ENCODE measurements at places on chromosomes 2 and 18.

DNA sequence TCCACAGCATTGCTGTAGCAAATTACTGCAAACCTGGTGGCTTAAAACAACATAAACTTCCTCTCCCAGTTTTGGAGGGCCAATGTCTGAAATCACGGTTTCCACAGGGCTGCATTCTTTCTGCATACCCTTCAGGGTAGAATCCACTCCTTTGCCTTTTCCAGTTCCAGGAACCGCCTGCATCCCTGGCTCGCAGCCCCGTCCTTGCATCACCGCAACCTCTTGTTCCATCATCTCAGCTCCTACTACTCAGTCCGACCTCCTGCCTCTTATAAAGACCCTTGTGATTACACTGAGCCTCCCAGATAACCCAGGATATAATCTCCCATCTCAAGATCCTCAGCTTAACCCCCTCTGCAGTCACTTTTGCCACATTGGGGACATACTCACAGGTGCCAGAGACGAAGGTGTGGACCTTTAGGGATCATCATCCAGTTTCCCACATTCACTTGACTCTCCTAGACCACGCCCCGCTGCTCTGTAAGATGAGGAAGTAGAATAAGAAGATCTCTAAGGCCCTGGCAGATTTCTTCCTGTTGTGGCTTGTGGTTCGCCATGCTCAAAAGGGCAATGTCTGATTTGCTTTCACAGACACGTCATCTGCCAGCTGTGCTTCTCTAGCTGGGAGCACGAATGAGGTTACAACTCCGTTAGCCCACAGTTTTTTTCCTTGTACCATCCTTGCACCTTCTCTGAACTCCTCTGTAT, 103.6 kb upstream of the AGAP1 start:
- no peak overlapping the region for H3K27ac ChIP-seq
- peak; percentile 37 for DNase-seq
- H3K4me3 ChIP-seq = no peak overlapping the region

- H3K4me3 ChIP-seq = no peak overlapping the region
- DNase-seq = no peak
- no peaks in the 10 kb centered on the region for H3K27me3 ChIP-seq
- no peaks in the 10 kb centered on the region for H3K36me3 ChIP-seq
These were observed 211.6 kb downstream of the PTH2R start for GRCh38 chr2:208618220-208618619.

DNA sequence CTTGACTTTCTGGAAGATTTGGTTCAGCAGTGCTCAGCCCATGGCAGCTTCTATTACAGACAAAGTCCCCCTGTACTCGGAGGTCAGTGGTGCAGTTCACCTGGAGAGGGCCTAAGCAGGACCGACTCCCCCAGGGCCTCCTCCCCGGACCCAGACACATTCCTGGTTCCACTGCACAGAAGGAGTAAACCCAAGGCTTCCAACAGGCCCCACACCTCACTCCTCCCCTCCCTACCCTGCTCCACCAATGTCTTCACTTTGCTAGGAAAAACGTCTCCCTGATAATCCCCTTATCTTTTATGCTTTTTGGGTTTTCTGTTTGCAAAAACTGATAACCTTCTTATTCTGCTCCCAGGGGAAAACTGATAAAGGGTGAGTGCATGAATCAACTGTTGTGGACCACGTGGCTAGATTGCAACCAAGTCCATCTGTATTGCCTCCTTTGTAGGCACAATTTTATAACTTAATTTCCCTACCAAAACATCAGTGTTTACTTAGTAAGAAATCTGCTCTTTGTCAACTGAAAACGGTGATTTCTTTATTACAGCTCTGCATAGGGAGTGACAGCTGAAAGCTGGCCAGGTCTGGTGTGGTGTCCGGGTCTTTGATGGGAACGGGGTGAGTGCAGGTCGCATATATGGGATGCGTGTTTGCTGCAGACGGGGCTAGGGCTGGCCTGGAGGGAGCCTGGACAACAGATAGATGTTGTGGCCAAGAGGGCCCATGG, 202.5 kb downstream of the GLI2 start:
- peaks cover 2% of the 10 kb centered on the region for H3K4me1 ChIP-seq
- no peak overlapping the region for H3K4me3 ChIP-seq
- no peaks in the 10 kb centered on the region for H3K36me3 ChIP-seq
- H3K27me3 ChIP-seq = no peaks in the 10 kb centered on the region
- DNase-seq = no peak
- H3K27ac ChIP-seq = no peak overlapping the region

DNA sequence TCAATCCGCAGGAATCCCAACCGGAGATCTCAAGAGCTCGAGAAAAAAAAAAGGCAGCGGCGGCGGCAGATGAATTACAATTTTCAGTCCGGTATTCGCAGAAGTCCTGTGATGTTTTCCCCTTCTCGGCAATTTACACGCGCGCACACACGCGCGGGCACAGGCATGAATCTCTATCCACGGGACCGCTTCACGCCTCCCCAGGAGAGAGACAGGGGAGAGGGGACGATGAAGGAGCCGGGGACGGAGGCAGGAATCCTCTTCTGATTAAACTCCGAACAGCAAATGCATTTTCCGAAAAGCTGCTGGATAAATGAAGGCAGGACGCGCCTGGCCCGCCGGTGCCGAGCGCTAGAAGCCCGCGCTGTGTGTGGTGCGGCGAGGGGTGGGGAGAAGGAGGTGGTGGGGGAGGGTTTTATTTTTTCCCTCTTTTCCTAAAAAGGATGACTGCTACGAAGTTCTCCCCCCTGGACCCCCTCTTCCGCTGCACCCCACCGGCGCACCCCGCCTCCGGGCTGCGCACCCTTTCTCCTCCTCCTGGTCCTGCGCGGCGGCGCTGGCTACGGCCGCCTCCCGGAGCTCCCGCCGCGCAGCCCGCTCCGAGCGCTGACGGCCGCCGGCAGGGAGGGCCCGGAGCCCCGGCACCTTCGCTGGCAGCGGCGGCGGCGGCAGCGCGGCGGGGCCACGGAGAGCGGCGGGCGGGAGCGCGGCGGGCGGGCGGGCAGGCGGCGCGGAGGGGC, at the start of gene BCL2:
BCL2 (minus strand) TSS at position 387 of the 740 bp plus-strand sequence.
- H3K4me1 ChIP-seq = peaks cover 43% of the 10 kb centered on the region
- H3K27me3 ChIP-seq = no peaks in the 10 kb centered on the region
- peaks cover 49% of the 10 kb centered on the region for H3K36me3 ChIP-seq
- H3K4me3 ChIP-seq = peak within 1 kb of the TSS; percentile 98
- H3K27ac ChIP-seq = peak within 1 kb of the TSS; percentile 98

GRCh38 chr2:196696423-196697079, 57.0 kb downstream of the CCDC150 start:
- no peaks in the 10 kb centered on the region for H3K4me1 ChIP-seq
- DNase-seq = no peak
- no peaks in the 10 kb centered on the region for H3K27me3 ChIP-seq
- no peak overlapping the region for H3K4me3 ChIP-seq

DNA sequence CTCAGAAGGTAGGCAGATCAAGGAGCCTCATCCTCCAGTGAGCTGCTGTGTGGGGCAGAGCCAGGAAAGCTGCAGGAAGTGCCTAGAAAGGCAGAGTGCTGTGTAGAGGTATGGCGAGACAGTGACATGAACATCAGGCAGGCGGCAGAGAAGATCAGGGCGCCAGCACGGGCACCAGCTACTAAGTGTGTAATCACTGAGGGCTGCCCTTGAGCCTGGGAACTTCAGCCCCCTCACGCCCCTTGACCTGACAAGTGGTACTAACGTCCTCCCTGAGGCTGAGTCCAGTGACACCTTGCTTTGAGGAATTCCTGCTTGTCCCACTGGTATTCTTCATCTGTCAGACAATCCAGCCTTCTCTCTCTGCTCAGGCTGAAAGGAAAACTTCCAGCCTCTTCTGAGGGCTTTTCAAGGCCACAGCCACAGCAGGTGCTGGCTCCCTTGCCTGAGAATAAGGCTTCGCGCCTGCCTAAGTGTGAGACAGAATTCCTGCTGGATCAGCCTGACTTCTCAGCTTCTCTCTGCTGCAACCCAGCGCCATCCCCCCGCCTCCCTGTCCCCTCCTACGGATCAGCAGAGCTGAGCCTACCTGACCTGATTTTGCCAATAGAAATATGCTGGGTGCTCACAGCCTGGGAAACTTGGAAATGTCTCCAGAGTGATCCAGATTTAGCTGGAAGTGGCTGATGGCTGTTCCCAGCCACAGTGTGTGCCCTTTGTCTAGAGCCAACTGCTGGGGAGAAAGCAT, 148.0 kb downstream of the SMAD7 start:
- no peak for DNase-seq
- H3K27me3 ChIP-seq = no peaks in the 10 kb centered on the region
- no peak overlapping the region for H3K4me3 ChIP-seq
- peaks cover 77% of the 10 kb centered on the region for H3K4me1 ChIP-seq
- no peaks in the 10 kb centered on the region for H3K36me3 ChIP-seq
- peak overlapping the region; percentile 91 for H3K27ac ChIP-seq

GRCh38 chr18:24161304-24161703, 22.4 kb downstream of the CABYR start:
- H3K4me1 ChIP-seq = no peaks in the 10 kb centered on the region
- no peak for DNase-seq
- no peak overlapping the region for H3K27ac ChIP-seq
- H3K4me3 ChIP-seq = no peak overlapping the region
- H3K27me3 ChIP-seq = no peaks in the 10 kb centered on the region
- no peaks in the 10 kb centered on the region for H3K36me3 ChIP-seq

DNA sequence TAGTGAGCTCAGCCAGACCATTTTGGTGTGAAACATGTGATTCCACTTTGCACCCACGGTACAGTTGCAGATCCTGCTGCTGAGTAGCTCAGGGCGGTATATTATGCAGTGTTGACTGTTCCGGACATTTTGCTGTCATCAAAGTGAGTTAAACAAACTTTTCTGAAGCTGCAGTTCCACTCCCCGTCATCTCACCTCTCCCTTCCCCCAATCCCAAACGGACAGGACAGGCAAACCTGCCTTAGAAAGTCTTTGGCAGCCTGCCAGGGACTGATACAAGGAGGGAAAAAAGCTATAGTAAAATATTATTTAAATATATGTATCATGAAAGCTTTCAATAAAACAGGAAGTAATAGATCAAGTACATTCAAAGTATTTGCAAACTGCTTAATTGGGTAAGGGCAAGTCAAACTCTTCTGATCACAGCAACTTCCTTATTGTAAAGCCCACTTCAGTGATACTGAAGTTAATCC, 35.5 kb upstream of the SP5 start:
- H3K27ac ChIP-seq = no peak overlapping the region
- H3K27me3 ChIP-seq = peaks cover 9% of the 10 kb centered on the region
- no peaks in the 10 kb centered on the region for H3K36me3 ChIP-seq
- H3K4me1 ChIP-seq = no peaks in the 10 kb centered on the region
- no peak for DNase-seq

DNA sequence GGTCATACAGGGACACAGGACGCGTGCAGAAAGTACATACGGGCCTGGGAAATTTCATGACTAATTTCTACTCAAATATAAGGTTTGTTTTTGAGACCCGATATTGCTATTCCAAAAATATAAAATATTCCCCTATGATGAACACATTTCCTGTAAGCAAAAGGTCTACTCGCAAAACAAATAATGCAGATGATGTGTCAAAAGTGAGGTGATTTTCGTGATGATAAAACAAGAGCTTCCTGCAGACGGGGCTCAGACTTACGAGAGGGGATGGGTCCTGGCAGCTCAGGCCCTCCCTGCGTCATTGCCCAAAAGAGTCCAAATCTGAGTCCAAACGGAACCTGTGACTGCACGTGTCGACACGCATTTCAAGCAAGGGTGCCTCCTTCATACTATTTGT, 62.7 kb downstream of the MBP start:
- peak overlapping the region; percentile 35 for H3K4me3 ChIP-seq
- peaks cover 70% of the 10 kb centered on the region for H3K36me3 ChIP-seq
- peak overlapping the region; percentile 97 for H3K27ac ChIP-seq
- H3K27me3 ChIP-seq = no peaks in the 10 kb centered on the region

DNA sequence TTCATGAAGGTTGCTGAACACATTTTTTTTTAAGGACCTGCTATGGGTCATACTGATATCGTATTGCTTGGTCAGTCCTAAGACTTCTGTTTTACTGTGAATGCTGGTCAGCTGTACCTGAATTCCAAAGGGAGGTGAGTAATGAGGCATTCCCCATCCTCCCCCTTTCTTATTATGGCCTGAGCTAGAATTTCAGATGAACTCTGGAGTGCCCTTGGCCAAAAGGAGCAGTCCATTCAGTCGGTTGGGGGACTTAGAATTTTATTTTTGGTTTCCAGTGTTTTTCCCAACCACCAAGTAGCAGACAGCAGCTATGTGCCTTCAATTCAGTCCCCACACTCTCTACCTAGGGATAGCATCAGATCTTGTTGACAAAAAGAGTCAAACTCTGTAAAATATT, 26.9 kb upstream of the PDCL3 start:
- no peak for DNase-seq
- H3K36me3 ChIP-seq = no peaks in the 10 kb centered on the region
- H3K27ac ChIP-seq = no peak overlapping the region
- peaks cover 3% of the 10 kb centered on the region for H3K27me3 ChIP-seq
- no peaks in the 10 kb centered on the region for H3K4me1 ChIP-seq

DNA sequence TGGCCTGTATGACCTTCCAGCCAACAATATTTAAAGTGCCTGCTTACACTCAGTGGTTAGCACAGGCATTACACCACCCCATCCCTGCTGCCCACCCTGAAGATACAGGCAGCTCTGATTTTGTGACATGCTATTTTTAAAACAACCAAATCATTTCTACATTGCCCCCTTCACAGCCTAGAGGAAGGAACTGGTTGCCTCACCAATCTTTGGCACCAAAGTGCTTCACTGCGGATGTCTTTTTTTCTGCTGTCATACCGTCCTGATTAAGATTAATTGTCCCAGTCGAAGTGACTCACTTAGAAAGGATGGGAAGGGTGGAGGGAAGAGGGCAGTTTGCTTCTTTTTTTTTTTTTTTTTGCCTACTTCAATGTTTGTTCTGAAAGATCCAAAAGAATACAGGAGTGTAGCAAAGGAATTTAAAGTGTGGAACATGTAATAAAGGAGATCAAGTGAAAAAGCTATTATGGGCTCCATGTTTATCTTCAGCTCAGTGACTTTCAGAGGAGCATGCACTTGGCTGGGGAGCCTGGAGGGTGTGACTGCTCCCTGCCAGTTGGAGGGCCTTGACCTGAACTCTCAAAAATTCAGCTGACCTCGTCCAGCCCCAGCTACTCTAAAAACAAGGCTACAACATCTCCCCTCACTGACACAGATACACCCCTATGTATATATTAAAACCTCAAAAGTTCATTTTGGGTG, 501.1 kb upstream of the TNP1 start:
- no peaks in the 10 kb centered on the region for H3K4me1 ChIP-seq
- H3K36me3 ChIP-seq = no peaks in the 10 kb centered on the region
- H3K27ac ChIP-seq = no peak overlapping the region
- no peak overlapping the region for H3K4me3 ChIP-seq

GRCh38 chr2:156459720-156460119, 23.5 kb downstream of the GPD2 start:
- H3K4me3 ChIP-seq = no peak overlapping the region
- H3K4me1 ChIP-seq = peaks cover 32% of the 10 kb centered on the region
- peaks cover 7% of the 10 kb centered on the region for H3K36me3 ChIP-seq
- no peak for DNase-seq
- no peak overlapping the region for H3K27ac ChIP-seq

DNA sequence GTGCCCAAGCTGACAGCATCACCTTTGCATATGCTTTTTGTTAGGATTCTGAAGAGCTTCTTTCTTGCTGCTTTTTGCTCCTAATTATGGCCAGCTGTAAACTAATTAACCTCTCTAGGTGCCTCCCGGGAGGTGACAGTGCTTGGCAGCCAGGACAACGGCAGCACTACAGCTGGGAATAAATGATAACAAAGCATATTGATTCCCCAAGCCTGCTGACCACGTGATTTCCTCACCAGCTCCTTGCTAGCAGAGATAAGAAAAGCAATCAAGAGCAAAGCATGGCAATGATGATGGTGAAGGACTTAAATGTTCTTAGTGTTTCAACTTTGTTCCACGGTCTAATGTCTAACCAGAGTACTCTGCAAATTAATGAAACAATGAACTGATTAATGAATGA, 1074.4 kb upstream of the GYPC start:
- H3K4me3 ChIP-seq = no peak overlapping the region
- no peaks in the 10 kb centered on the region for H3K36me3 ChIP-seq
- DNase-seq = no peak
- no peaks in the 10 kb centered on the region for H3K4me1 ChIP-seq
